Activated CD8-positive, alpha-beta memory T cell treated with anti-CD3 and anti-CD28 coated beads for 1 hour (primary cell): ENCODE measurements at places on chromosomes 4 and X.

DNA sequence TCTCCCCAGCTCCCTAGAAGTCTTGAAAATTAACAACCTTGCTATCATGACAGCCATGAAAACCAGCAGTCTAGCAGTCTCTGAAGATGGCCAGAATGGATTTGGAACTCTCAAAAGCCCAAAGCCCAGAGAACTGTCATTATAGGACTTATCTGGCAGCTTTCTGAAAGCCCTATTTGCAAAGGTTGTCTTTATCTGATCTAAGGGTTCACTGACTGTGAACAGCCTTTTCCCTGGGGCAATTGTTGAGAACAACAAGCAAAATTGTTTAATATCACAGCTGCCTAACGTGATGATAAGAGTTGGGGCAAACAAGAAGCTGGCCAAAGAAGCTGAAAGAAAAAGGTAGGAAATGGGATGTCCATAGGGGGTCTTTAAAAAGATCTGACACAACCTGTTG lies 20.9 kb upstream of the KLHL8 start:
- DNase-seq, result no peak

DNA sequence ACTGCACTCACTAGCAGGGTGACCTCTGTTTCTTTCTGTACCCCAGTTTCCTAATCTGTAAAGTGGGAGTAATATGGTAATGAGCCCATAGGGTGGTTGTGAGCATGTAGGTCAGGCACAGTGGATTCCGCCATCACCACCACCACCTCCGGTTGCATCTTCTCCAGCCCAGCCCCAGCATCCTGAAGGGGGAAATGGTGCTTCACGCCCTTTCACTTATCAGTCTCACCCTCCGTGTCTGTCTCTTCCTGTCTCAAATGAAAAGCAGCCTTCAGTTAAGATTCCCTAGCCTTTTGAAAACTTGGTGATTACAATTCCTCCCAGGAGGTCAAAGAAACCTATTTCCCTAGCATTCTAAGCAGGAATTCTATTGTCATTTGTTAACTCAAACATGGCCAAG lies 16.9 kb upstream of the XPNPEP2 start:
- DNase-seq, result no peak

- DNase-seq, result no peak
These were observed 38.9 kb downstream of the ARHGAP10 start for GRCh38 chr4:147770831-147771230.

DNA sequence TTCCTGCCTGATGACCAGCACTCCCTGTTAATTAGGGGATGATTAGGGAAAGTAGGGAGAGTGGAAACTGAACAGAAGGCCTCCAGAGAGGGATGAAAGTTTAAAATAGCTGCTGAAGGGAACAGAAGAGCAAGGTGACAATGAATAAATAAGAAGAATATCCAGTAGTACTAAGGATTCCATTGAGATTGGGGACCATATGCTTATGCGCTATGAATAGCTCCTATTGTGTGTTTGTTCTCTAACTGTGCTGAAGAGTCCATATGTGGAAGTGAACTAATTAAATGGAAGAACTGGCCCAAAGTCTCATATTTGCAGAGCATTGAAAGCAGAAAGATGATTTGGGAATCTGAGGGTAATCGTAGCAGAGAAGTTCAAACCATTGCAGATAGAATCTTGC lies 137.0 kb downstream of the PRSS12 start:
- DNase-seq, result no peak

GRCh38 chr4:47053485-47053884 lies 22.1 kb downstream of the GABRB1 start:
- no peak for DNase-seq

DNA sequence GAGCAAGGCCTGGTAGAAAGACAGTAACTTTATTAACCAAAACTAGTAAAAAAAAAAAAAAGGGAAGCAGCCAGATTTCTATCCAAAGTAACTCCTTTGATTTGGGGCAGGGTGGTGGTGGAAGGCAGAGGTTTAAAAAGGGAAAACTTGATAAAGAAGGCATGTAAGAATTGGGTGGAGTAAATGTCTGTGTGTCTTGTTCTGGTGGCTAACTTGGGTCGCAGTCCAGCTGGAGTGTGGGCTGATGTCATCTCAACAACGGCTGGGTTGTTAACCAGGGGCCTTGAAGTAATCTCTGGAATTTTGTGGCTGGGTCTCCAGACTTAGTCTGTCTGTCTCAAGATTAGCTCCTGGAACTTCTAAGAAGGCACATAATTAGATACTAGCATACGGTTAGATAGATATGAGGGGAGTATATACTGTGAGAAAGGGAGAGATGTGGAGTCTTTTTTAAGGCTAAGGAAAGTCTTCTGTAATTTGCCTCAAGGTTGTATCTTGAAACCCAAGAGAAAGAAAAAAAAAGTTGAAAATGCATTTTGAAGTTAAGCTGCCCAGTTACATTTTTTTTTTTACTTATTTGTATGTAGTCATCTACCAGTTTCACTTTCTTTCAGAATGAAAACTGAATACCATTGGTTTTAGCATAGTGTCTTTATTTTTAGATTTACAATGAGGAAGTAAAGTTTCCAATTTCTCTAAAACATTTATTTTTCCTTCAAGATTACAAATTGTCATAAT lies 48.3 kb downstream of the MTHFD2L start:
- DNase-seq, result no peak

- DNase-seq, result no peak
These were observed 1597.8 kb upstream of the PCDH10 start for GRCh38 chr4:131551306-131551705.

DNA sequence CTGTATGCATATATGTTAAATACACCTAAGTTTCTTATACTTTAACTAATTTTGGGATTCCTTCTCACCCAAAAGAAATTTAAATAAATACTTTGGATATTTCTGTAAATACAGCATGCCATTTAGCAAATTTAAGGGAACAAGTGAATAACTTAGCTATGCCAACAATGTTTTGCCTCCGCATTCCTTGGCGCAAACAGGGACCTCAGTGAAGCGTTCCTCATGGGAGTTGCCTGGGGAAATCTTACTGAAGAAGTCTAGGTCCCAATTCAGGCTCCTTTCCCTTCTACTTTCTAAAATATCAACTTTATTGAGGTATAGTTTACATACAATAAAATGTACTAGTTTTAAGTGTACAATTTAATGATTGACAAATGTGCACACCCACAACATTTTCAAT lies 25.0 kb downstream of the COL4A5 start:
- no peak for DNase-seq

GRCh38 chr4:108465886-108466500 lies 154.4 kb upstream of the RPL34 start:
- no peak for DNase-seq

DNA sequence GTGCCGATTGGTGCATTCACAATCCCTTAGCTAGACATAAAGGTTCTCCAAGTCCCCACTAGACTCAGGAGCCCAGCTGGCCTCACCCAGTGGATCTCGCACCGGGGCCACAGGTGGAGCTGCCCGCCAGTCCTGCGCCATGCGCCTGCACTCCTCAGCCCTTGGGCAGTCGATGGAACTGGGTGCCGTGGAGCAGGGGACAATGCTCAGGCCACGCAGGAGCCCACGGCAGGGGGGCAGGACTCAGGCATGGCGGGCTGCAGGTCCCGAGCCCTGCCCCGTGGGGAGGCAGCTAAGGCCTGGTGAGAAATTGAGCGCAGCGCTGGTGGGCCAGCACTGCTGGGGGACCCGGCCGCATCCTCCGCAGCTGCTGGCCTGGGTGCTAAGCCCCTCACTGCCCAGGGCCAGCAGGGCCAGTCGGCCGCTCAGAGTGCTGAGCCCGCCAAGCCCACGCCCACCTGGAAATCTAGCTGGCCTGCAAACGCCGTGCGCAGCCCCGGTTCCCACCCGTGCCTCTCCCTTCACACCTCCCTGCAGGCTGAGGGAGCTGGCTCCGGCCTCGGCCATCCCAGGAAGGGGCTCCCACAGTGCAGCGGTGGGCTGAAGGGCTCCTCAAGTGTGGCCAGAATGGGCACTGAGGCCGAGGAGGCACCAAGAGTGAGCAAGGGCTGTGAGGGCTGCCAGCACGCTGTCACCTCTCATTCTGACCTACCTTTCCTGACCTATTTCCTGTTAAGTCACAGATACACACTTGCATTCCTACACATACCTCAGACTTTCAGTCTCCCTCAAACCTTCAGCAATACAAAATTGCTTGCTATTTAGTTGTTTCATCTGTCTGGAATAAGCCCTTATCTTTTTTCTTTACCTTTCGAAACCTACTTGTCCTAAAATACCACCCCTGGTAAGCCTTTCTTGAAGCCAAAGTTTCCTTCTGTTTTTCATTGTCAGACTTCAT lies 20.7 kb downstream of the UBE2K start:
- no peak for DNase-seq

- no peak for DNase-seq
These were observed 233.4 kb upstream of the FAM47A start for GRCh38 chrX:34365471-34365870.

DNA sequence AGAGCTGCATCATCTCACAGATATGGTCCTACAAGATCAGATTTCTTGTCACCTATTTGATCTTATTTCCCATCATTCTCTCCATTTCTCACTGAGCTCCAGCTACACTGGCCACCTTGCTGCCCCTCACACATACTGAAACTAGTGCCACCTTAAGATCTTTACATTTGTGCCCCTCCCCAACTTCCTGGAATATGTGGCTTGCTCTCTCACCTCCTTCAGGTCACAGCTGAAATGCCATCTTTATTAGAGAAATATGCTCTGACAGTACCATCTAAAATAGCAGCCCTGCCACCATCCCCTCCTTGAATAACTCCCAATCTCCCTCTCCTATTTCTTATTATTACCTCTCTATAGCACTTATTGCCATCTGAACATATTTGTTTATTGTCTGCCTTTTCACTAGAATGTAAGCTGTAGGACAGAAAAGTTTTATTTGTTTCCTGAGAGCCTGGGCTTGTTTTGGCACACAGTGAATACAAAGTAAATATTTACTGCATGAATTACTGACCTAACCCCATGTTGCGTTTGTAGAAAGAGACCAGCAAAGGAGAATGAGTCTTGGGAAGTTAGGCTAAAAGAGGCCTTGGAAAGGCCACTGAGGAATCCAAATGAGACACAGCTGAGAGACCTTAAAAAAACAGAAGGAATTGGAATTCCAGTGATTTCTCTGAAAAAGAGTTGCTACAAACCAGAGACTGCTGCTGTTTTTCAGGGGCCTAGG lies 22.7 kb downstream of the DYNLT3 start:
- DNase-seq, result no peak

DNA sequence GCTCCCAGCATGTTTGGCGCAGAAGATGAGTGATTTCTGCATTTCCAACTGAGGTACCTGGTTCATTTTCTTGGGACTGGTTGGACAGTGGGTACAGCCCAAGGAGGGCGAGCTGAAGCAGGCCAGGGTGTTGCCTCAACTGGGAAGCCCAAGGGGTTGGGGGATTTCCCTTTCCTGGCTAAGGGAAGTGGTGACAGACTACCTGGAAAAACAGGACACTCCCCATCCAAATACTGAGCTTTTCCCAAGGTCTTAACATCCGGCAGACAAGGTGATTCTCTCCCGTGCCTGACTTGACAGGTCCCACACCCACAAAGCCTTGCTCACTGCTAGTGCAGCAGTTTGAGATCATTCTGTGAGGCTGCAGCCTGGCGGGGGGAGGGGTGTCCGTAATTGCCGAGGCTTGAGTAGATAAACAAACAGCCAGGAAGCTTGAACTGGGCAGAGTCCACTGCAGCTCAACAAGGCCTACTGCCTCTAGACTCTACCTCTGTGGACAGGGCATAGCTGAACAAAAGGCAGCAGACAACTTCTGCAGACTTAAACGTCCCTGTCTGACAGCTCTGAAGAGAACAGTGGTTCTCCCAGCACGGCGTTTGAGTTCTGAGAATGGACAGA lies 307.7 kb upstream of the ARSJ start:
- no peak for DNase-seq

GRCh38 chr4:138062929-138063328 lies 179.2 kb downstream of the SLC7A11 start:
- DNase-seq, result no peak

DNA sequence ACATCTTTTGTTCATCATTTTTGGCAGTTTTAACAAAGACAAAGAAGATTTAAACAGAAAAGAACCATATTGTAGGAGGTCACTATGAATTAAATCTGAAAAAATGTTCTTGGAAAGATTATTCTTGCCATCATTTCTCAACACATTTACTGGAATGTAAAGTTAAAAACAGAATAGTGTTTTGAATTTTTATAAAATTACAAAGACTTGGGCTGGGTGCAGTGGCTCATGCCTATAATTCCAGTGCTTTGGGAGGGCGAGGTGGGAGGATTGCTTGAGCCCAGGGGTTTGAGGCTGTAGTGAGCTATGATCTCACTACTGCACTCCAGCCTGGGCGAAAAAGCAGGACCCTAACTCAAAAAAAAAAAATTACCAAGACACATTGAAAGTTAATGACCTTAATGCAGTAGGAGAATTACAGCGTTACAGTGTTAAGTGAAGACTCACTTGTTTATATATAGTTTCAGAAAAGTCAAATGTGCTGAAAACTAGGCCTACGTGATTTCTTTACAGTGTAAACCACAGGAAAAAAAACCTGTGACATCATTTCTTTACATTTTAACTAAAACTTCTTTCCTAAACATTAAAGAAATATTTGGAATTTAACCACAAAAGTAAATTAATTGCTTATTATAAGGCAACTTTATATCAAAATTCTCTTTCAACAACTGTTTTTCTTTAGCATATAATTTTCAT lies 7.9 kb downstream of the FAM13A start:
- no peak for DNase-seq

DNA sequence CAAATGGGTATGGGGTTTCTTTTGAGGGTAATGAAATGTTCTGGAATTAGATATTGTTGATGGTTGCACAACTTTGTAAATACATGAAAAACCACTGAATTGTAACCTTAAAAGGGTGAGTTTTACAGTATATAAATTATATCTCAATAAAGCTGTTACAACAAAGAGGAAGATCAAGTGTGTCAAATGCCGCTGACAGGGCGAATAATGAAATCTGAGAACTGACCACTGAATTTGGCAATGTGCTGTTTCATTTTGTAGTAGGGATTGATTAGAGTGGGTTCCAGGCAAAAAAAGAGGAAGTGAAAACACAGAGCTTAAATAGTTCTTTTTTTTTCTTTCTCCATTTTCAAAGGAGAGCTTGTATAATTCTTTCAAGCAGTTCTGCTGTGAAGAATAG lies 161.1 kb upstream of the NAP1L5 start:
- no peak for DNase-seq

DNA sequence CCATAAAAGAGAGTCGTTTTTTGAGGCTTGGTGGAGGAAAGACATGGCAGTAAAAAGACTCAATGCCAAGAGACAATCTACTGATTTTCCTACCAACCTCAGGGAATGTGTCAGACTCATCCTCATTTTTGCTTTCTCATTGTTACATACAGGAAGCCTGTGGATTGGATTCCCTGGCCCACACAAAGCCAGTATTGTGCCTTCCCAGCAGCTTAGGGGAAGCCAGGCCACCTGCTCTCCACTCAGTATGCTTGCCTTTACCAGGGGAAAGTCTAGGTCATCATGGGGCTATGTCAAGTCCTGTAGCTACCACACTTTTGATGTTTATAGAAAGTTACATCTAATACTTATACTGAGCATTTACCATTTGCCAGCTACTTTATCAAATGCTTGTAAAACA lies 11.0 kb downstream of the BMX start:
- no peak for DNase-seq

- DNase-seq, result no peak
These were observed 11.7 kb upstream of the STATH start for GRCh38 chr4:69984030-69984443.

GRCh38 chr4:165331359-165331758 lies 3.9 kb downstream of the MSMO1 start:
- DNase-seq, result no peak

- DNase-seq, result no peak
These were observed 15.7 kb upstream of the PPID start for GRCh38 chr4:158738866-158739265.

GRCh38 chrX:132414404-132414803 lies 74.4 kb downstream of the MBNL3 start:
- no peak for DNase-seq
